NCI-H1105 treated with DMSO at 0.1 percent for 48 hours (cell line): ENCODE measurements at places on chromosomes 2 and 18.
A peak's percentile ranks its signal among the peaks of the same experiment; 100 is the strongest.

DNA sequence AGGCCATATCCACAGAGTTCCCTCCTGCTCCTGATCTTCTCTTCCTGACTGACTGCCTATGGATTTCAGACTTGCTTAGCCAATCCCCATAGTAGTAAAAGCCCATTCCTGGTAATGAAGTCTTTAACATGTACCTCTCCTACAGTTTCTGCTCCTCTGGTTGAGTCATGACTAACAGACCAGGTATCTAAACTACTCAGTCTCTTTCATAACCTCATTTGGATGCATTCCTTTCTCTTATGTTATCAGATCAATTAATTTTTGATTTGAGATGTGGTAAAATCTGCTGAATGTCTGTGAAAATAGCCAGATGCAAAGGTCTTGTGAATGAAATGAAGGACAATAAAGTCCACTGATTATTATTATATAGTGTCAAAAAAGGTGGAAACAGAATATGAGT, 198.0 kb downstream of the NBAS start:
- no peak for DNase-seq

GRCh38 chr18:24173997-24174396, 35.1 kb downstream of the CABYR start:
- DNase-seq = no peak

- no peak for DNase-seq
Observed at GRCh38 chr2:209208211-209208610, 215.6 kb upstream of the MAP2 start.

DNA sequence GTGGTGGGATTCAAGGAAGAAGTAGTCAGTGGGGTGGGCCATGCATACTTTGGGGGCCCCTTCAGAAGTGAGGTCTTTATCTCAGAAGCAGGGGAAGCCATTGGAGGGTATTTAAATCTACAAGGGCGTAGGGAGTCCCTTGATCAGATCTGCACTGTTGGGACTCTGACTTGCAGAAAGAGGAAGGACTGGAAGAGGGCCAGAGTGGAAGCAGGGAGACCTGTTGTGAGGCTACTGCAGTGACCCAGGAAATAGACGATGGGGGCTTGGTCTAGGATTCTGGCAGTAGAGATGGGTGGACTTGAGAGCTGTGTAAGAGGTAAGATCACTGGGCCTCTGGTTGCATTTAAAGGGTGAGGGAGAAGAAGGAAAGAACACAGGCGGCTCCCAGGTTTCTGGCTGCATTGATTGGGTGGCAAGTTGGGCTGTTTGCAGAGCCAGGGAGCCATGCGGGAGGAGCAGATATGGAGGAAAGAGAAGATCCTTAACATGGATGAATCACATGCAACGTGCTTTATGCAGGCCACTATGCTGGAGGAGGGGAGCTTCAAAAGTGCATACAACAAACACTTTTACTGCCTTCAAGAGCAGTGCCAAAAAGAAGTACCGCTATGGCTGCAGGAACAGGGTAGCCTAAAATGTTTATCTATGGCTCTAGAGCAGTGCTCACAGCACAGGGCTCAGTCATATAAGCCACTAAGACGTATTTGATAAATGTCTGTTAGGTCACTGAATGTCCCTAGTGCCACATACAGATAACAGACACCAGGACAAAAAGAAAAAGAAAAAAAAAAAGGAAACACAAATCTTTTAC, 2.3 kb downstream of the SFXN5 start:
- DNase-seq = no peak

DNA sequence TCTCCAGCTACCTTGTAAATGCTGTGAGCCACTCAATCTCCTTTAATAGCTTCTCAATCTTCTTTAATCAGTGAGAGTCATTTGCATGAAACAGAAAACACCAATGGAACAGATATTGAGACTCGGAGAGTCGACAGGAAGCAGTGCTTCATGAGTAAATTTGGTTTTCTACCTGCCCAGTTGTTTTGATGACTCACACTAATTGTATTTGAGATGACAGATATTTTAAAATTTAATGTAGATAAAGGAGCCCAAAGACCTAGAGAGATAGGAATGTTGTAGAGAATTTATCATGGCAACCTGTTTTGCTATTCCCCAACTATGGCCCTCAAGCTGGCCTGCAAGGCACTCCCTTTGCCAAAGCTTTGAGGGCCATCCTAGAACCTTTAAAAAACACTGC, 119.1 kb downstream of the CDC42EP3 start:
- DNase-seq = no peak

GRCh38 chr2:67719351-67719750, 322.2 kb downstream of the ETAA1 start:
- no peak for DNase-seq

GRCh38 chr2:100397118-100397860, 20.2 kb downstream of the CHST10 start:
- DNase-seq = no peak

GRCh38 chr2:190562121-190562520, 27.6 kb upstream of the NEMP2 start:
- no peak for DNase-seq

DNA sequence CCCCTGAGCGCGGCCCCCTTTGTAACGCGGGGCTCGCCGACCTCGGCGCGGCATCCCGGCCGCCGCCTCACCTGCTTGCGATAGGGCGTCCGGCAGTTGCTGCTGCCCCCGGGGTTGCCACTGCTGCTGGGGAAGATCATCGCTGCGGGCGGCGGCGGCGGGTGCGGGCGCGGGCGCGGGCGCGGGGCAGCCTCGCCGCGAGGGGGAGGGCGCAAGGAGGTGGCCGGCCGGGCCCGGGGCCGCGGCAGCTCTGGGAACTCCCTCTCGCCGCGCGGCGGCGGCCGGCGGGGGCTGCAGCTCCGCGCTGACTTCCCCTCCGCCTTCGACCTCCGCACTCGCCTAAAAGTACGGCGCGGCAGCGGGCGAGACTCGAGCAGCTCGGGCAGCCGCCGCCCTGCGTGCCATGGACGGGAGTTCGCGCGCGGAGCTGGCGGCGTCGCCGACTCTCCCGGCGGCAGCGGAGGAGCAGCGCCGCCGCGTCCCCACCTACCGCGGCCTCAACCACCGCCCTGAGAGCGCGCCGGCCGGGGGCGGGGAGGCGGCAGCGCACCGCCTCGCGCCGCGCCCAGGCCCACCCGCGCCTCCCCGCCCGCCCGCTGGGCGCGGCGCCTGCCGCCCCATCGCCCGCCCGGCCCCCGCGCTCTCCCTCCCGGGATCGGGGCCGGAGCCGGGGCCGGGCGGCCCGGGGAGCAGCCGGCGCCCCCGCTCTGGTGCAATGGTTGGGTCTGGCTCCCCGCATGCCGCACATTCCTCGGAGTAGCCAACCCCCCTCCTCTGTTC, 86.0 kb downstream of the RBMS1 start:
- DNase-seq = peak; percentile 39

- DNase-seq = peak; percentile 63
Observed at GRCh38 chr2:210288408-210288807, 26.6 kb downstream of the MYL1 start.

DNA sequence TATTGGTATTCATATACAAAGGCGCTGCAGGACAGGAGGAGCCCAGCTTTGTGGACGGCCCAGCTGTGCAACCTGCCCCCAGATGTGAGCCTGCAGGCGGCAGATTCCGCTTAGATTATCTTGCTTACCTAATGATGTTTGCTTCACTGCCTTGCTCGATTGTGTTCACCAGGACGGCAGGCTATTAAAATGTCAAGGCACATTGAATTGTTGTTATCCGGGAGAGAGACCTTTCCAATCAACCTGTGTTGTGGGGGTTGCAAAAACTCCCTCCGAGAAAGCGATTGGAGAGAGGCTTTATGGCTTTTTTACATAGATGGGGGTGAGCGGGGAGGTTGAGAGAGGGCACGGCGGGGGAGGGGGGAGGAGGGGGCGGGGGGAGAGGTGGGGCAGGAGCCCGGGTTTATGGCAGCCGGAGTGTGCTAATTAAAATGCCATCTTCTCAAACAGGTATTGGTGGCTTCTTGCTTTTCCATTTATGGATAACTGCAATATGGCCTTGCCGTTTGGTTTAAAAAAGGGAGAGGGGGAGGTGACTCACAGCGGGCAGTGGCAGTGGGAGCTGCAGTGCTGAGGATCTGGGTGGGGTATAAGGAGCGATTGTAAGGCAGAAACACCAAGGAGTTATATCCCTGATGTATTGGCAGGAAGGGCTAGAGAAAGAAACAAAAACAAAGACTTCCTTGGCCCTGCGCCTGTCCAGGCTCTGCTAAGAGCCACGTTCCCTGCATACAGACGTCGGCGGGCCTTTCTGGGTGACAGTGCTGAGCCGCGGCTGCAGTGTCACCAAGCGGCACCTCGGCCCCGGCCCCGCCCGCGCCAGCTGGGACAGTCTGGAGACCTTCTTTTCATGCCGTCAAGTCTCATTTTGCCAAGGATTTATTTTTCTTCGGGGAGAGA, 97.2 kb downstream of the INSIG2 start:
- peak; percentile 90 for DNase-seq

GRCh38 chr2:173791502-173791901, 173.7 kb downstream of the SP3 start:
- DNase-seq = no peak

GRCh38 chr18:23900994-23901393, 113.6 kb upstream of the TTC39C start:
- no peak for DNase-seq

GRCh38 chr2:175156534-175156933, 11.5 kb downstream of the ATF2 start:
- no peak for DNase-seq

GRCh38 chr2:73448856-73449255, 63.2 kb downstream of the ALMS1 start:
- DNase-seq = no peak

DNA sequence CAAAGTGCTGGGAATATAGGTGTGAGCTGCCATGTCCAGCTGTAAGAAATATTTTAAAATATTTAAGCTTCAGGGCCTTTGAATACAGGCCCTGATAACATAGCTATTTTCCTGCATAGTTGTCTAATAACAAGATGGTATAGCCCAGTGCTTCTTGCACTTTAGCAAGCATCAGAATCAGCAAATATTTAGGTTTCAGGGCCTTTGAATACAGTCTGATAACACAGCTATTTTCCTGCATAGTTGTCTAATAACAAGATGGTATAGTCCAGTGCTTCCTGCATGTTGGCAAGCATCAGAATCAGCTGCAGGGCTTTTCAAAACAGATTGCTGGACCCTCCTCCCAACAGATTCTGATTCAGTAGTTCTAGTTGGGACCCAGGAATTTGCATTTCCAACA, 5.6 kb downstream of the GEMIN6 start:
- no peak for DNase-seq

DNA sequence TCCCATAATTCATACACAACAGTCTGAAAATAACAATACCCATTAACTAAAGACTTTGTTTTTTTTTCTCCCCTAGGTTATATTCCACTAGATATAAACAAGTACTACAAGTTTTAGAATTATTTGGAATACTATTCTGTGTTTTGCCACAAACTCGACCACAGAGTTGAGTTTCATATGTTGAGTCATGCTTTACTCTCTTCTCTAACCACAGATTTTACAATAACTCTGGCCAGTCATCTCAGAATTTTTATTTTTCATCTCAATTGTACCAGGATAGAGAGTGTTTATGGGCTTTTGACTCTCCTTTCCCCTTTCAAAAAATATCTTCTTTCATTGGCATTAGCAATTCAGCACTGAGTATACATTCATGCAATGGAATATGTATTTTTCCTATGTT, 348.7 kb upstream of the GALNT5 start:
- no peak for DNase-seq

- DNase-seq = no peak
Observed at GRCh38 chr2:120675460-120676130, 60.1 kb upstream of the GLI2 start.

- no peak for DNase-seq
Observed at GRCh38 chr2:210938228-210938627, 381.8 kb downstream of the CPS1 start.

GRCh38 chr2:19609266-19609665, 250.8 kb upstream of the OSR1 start:
- DNase-seq = no peak

DNA sequence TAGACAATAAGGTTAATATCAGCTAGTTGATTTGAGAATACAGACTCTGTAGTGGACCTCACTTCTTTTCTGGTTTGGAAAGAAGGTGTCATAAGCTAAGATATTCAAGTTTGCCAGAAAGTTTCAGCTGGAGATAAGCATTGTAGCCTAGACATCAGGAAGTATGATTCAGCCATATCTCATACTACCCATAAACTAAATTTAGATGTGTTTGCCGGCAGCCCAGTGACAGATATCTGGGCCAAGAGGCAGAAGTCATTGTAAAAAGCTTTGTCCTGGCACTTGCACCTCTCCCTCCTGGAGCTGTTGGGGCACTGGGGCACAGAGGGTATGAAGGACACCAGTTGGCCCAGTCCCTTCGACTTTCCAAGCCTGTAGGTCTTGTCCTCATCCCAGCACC, 128.0 kb downstream of the EPHA4 start:
- DNase-seq = no peak

GRCh38 chr2:215573496-215573895, 137.6 kb upstream of the FN1 start:
- DNase-seq = no peak

DNA sequence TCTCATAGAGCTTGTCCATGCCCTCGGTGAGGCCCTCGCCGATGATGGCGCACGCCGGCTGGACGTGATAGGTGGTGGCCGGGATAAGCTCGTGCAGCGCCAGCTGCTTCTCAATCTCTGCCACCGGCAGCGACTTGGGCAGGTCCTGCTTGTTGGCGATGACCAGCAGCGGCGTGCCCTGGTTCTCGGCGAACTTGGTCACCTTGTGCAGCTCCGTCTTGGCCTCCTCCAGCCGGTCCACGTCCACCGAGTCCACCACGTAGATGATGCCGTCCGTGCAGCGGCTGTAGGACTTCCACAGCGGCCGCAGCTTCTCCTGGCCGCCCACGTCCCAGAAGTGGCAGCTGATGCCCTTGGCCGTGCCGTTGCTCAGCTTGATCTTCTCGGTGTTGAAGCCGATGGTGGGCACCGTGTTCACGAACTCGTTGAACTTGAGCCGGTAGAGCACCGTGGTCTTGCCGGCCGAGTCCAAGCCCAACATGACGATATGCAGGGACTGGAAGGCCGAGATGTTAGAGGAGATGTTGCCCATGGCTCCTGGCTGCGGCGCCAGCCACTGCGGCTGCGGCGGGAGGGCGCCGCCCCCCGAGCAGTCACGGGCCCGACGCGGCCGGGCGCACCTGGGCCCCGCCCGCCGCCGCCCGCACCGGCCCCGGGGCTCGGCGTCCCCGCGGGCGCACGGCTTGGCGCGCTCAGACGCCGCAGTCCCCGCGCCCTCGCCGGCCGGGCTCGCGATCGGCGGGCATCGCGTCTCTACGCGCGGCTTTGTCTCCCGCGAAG, 636 bp downstream of the ARL4C start:
- peak; percentile 50 for DNase-seq

DNA sequence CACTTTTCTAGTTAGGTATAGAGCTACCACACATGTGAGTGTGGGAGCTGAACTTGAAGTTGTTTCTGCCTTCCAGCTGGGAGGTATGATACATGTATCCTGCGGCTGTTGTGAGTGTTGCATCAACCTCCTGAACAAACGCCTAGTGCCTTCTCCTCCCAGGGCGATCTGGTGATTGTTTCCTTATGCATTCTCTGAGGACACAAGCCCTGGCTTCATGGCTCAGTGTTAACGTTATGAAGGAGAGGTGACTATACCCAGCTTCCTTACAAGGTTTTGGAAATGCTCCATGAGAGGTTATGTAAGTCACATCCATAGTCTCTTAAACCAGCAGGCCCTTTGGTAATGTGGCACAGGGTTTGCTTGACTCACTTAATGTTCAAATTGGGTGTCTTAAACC, 64.9 kb downstream of the SPRED2 start:
- DNase-seq = no peak
